ENCODE measurements at places on chromosomes 5 and 9.

GRCh38 chr5:149046196-149046829 lies 16.5 kb downstream of the SH3TC2 start:
- no peak for DNase-seq

- DNase-seq = no peak
Observed at GRCh38 chr9:137872296-137872695, 5.3 kb upstream of the CACNA1B start.

- no peak for DNase-seq
Observed at GRCh38 chr9:83906144-83906543, 15.1 kb downstream of the KIF27 start.

GRCh38 chr5:140076788-140077187 lies 33.7 kb upstream of the NRG2 start:
- no peak for DNase-seq

- no peak for DNase-seq
Observed at GRCh38 chr5:138276402-138277054, 2.1 kb upstream of the GFRA3 start.

- DNase-seq = no peak
Observed at GRCh38 chr9:125549891-125550885, 156.8 kb downstream of the MAPKAP1 start.

DNA sequence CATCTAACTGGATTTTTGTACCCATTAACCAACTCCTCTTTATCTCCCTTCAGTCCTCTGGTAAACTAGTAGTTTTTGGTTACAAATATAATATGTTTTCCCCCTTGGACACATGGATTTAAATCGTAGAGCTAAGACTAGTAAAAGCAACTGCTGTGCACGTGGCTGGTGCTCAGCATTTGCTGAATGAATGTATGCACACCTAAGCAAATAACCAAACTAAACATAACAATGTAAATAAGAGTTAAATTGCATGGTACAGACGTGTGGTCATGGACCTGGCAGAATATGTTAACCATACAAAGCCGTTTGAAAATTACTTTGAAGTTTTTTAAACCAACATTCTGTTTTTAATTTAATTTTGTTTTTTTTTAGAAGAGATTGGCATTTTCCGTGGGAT lies 65.2 kb upstream of the FYB1 start:
- DNase-seq = no peak

DNA sequence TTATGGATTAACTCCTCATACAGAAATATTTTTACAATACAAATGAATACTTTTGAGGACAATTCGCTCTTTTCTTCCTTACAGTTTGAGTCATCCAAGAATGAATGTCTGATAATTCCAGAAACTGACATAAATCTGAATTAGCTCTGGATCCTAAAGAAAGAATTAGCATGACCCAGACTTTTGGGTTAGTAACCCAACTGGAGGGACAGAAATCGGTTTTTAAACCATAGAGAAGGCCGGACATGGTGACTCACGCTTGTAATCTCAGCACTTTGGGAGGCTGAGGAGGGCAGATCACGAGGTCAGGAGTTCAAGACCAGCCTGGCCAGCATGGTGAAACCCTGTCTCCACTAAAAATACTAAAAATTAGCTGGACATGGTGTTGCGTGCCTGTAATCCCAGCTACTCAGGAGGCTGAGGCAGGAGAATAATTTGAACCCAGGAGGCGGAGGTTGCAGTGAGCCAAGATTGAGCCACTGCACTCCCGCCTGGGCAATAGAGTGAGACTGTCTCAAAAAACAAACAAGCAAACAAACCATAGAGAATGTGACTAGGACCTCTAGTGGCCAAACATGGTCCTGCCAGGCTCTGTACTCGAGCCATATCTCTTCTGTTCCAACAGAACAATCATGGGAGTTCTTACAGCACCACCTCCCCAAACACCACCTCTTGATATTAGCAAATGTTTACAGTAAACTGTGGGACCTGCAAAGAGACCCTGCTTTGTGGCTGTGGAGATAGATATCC lies 44.8 kb downstream of the LURAP1L start:
- DNase-seq = no peak

DNA sequence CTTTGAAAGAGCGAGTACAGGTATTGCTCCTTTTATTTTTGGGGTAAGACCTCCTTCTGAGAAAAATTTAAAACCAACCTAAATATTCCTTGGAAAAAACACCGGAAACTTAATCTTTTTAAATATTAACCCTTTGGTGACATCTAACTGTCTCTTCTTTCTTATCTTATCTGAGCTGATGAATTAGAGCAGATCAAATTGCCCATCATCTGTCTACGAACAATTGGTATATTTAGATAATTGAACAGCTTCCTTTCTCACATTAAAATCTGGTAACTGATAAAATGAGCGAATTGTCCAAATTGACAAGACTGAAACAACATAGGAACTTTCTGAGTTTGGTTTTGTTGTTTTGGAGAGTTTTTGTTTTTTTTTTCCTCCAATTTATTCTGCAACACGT lies 2.0 kb downstream of the ISL1 start:
- DNase-seq = no peak

DNA sequence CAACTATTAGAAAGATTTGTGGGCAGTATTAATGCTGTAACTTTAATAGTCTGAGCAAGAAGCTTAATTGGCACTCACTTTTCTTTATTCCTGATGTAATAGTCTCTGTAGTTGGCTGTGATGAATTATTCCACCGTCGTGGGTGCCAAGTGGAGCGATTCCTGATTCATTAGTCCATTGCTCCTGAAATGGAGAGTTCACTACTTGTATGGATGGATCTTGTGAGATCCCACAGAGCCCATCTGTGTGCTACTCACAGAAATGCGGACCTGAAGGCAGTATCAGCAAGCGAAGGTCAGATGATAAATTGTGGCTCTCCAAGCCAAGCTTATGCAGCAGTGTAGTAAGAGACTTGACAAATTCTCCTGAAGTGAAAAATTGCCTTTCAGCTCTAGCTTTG lies 212.2 kb downstream of the CHSY3 start:
- no peak for DNase-seq

DNA sequence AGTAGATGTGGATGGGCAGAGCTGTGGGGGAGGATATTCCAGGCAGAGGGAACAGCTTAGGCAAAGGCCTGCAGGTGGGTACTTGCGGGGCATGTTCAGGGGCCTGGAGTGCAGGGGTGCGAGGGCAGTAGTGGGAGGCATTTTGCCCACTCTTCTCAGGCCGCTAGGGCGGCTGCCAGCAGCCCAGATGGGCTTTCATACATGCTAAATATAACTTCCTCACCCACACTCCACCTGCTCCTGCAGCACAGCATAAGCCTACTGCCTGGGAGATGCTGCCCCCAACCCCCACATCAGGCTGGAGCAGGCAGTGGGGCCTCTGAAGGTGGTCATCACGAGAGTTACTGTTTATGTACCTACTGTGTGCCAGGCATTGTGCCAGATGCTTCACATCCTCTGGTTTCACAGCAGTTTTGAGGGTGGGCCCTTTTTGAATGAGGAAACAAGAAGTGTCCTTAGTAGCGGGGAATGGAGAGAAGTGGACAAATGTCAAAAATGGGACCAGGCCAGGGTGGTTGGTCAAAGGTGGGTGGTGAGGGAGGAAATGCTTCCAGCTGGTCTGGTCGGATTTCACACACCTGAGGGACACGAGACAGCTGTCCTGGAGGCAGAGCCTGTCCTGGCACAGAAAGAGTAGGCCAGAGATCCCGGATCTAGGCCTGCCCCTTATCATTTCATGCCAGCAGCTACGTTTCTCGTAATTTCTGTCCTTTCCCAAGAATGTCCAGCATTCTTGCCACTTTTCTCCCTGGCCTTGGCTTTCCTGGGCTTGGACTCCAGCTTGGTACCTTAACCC lies 12.1 kb downstream of the RGS14 start:
- no peak for DNase-seq

DNA sequence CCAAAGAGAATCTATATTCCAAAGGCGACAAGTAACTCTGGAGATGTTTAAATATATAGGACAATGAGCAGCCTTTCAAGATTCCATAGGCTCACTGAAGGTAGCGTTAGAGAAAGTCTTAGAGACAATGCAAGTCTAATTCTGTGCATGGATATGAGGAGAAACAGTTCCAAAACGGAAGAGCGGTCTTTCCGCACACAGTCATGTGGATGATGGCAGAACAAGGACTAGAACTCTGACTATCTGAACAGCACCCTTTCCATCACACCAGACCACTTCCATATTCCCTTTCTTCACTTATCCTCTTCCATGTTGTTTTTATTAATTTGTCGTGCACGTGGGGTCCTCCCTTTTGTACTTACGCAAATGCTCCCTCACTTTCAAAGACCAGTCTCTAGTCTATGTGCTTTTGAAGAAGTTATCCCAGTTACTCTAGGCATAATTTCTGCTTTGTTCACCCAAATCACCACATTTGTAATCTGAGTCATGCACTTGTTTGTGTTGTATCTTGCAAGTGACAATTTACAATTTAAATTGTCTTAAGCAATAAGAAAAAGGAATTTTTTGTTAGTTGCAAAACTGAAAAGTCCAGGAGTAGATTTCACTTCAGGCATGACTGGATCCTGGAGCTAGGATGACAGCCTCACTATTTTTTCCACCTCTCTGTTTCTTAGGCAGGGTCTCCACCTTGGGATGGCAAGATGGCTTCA lies 116.0 kb upstream of the ADRA1B start:
- no peak for DNase-seq

DNA sequence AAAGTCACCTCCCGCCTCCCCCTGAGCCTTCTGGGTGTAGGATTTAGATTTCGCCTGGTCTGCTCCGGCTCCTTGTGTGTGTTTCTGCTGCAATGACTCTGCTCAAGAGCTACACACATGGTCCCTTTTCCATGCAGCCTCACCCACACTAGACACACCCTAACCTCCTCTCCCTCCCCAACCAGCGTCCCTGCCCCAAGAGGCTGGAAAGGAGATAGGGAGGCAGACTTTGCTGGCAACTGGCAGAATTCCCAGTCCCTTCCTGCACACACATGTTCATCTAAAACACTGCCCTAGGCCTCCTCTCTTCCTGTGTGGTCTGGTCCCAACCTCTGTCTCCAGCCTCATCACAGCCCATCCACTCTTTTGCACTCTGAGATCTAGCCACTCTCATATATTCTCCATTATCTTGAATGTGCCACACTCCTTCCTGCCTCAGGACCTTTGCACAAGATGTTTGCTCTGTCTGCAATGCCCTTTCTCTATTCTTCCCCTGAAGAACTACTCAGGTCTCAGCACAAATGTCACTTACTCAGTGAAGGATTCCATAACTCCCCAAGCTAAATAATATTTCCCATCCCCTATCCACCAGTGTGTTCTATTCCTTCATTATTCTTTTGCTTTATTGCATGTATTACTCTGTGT lies 253.8 kb downstream of the CDK5RAP2 start:
- no peak for DNase-seq

- no peak for DNase-seq
Observed at GRCh38 chr5:74166064-74166463, 474.5 kb downstream of the ENC1 start.

DNA sequence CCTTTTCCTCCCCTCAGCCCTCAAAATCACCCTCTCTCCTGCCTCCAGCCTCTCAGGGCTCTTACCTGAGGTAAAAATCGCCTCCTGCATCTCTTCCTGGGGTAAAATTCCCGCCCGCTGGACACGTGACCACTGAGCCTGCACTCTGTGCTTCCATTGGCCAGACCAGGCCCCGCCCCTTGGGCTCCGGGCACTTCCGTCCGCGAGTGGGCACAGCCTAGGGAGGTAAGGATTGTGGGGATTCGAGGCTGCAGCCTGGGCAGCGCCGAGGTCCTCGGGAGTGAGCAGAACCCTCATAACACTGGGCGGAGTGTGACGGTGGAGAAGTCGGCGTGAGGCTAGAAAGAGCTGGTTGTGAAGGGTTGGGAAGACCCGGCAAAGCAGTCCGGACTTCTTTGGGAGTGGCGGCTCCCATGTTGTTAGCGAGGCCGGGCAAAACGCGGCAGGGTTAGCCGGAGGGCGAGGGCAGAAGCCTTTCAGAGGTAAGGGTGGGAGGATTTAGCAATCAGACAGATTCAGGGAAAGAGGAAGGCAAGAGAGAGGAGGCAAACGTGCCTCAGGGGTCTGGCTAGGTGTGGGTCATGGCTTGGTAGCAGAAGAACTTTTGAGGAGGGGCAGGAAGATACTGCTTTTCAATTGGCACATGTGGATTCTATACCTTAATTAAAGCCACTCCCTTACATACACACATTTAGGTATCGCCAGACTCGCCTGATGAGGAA lies at the start of gene SHOC1:
Gene SHOC1 (minus strand): TSS at position 103 of the 722 bp plus-strand sequence. CDS start 3,519 bp downstream, outside the sequence.
- DNase-seq = no peak

- no peak for DNase-seq
Observed at GRCh38 chr5:20605732-20606525, 617.9 kb upstream of the CDH18 start.

DNA sequence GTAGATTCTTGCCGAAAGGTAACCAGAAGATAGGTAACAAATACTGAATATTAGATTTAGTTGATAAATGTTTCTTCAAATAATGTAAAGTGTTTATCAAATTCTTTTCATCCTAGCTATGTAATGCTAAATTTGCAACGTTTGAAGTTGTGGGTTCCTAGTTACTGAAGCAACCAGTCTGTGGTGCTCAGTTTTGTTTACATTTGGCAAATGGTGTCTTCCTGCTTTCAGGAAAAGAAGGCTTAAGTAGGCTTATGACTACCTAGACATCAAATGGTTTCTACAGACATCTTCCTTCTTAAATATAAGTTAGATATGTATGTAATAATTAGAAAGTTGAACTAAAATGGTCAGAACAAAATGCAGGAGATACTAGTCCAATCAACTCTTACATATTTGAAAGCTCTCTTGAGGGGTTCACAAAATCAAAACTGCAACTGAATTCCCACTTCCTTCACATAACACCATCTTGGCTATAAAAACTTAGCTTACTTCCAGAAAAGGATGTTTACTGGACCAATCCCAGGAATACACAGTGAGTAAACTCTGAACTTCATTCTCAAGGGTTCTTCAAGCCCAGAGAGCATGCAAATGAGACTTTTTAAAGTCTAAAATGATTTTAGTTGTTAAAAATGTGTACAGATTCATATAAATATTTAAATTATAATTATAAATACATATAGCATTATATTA lies 125.7 kb upstream of the ITGA1 start:
- no peak for DNase-seq

DNA sequence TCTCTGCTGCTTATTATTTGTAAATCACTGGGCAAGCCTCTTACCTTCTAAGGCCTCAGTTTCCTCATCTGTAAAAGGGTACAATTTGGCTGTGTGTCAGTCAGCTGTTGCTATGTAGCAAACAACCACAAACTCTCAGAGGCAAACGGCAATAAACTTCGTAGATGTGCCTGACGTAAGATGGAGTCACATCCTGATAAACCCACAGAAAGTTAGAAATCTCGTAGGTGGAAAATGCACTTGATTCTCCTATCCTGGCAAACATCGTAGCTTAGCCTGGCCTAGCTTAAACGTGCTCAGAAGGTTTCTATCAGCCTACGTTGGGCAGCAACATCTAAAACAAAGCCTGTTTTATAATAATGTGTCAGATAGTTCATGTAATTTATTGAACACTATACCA lies 35.0 kb upstream of the UNC5A start:
- no peak for DNase-seq
